ENCODE measurements at places on chromosomes 5 and 9.

GRCh38 chr9:93458712-93459111 lies 5.3 kb upstream of the FAM120AOS start:
- no peak for DNase-seq

DNA sequence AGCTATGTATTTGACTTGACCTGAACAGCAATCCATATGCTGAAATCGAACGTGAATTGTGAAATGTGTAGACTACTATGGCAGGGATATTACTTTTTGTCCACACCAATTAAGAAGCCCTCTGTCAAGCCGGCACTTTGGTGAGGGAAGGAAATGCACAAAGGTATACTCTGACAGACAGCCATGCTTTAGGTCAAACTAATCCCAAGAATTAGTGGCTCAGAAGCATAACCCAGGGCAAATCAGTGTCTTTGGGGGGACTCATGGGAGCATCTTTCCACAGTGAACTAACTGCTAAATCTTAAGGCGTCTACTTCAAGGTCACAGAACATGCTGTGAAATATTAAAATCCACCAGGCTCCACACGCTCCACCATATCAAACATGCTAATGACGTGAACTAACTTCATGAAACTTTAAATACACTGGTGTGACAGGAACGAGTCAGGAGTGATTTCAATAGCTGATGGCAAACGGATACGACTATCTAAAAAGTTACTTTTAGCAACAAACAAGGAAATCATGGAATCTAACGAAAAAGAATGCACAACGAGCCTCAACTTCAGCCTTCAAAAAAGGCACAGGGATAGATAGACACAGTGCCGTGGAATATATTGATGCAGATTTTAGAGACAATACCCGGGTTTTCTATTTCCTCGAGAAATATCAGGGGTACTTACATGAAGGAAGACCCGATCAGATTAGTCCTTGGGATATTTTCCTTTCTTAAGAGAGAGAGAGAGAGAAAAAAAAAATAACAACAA lies 527 bp downstream of the MEF2C start:
- DNase-seq, result no peak

- DNase-seq, result no peak
Measured at GRCh38 chr5:32760091-32760509, 49.0 kb downstream of the NPR3 start.

GRCh38 chr5:102819634-102820033 lies 64.5 kb downstream of the PAM start:
- DNase-seq, result no peak

GRCh38 chr9:130023144-130023787 lies 19.7 kb downstream of the FNBP1 start:
- no peak for DNase-seq

DNA sequence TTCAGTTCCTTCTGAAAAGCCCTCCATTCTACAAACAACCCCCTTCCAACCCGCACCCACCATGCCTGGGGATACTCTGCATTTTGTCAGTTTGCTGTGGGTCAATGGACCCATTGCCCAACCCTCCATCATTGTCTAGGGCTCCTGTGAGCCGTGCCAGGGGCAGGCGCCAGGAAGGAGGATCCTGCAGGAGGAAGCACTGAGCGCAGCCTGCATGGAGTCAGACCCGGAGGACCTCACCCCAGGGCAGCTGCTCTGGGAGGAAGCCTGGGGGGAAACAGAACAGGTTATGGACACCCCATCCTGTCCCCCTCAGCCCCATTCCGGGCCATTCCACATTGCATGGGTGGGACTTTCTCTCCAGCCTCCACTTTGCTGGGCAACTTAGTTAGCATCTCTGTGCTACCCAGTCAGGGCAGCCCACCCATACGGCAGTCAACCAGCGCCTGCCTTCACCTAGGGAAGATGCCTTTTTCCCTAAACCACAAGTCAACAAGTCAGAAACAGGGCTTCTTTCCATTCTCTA lies 48.6 kb upstream of the VDAC1 start:
- no peak for DNase-seq

Data from activated T-cell treated with anti-CD3 and anti-CD28 coated beads for 1 hour (primary cell).